ENCODE measurements at places on chromosomes 2 and 18.

GRCh38 chr18:69257861-69258458, 142.7 kb upstream of the DOK6 start:
- DNase-seq: no peak

DNA sequence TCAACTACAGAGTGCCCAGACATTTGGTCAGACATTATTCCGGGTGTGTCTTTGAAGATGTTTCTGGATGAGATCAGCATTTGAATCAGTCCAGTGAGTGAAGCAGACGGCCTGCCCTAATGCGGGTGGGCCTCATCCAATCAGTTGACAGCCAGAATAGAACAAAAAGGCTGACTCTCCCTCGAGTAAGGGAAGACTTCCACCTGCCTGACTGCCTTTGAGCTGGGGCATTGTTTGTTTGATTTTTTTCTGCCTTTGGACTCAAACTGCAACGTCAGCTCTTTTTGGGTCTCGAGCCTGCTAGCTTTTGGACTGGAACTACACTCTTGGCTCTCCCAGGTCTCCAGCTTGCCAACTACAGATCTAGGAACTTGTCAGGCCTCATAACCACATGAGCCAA, 111.7 kb upstream of the AGAP1 start:
- DNase-seq: no peak

DNA sequence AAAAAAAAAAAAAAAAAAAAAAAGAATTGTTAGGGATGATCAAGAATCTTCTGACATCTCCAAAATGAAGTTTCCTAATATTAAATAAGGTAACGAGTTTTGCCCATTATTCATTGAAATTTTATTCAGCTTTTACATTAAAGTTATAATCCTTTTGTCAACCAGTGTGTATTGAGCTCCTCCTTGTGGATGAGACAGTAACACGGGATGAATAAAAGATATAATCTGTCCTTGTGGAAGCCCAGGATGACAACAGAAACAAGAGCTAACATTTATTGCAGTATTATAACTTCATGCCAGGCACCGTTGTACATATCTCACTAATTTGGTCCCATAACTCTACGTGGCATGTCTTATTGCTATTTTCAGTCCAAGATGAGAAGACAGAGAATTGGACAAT, 33.4 kb upstream of the SERPINB7 start:
- no peak for DNase-seq

DNA sequence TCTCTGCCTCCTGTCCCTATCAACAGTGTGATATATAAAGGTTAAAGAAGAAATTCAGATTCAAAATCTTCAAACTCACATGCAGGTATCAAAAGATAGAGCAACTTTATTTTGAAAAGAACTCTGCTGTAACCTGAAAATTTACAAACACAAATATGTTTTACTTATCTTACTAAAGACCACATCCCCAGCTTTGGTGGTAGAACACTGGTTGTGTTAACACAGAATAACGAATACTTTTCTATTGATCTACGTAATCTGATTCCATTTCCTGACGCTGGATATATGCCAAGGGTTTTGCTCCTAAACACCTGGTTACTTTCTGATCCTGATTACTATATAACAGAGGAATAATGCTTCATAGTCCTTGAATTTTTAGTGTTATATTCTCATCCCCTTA, 23.1 kb upstream of the SLC39A10 start:
- DNase-seq: no peak

- DNase-seq: no peak
These were observed 39.7 kb upstream of the RAPH1 start for GRCh38 chr2:203574824-203575223.

DNA sequence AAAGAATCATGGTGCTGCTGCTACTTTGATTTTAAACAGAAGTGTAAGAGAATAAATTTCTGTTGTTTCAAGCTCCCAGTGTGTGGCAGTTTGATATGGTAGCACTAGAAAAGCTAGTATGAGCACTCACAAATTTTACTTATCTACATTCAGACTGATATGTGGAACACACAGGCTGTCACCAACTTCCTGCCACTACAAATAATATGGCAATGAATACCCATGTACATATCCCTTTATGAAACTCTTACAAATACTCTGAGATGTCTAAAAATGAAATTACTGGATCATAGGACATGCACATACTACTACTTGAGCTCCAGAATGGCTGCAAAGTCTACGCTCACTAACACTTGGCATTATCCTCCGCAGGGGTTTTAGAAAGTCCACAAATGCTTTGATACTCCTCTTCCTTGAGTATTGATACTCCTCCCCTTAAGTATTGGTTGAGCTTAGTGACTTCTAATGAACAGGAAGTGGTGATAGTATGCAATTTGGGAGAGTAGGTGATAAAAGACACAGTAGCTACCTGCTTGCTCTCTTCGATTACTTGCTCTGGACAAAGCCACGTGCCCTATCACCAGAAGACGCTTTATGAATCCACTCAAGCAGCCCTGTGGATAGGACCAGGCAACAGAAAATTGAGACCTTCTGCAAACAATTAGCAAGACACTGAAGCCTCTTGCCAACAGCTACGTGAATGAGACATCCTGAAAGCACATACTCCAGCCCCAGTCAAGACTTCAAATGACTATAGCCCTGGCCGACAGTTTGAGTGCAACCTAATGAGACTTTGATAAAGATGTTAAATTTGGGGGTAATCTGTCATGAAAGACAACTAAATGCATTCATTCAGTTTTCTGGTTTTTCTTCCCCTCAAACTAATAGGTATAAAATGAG, 35.4 kb downstream of the FBXO11 start:
- DNase-seq: no peak

- DNase-seq: no peak
These were observed 16.9 kb upstream of the CRACDL start for GRCh38 chr2:98952966-98953365.

- DNase-seq: no peak
These were observed 9.7 kb upstream of the EN1 start for GRCh38 chr2:118856978-118857676.

- DNase-seq: no peak
These were observed 85.3 kb downstream of the CDK15 start for GRCh38 chr2:201891676-201892075.

- DNase-seq: no peak
These were observed 337.9 kb upstream of the ACVR2A start for GRCh38 chr2:147506889-147507288.

- no peak for DNase-seq
These were observed 368.6 kb downstream of the GRB14 start for GRCh38 chr2:164252568-164253287.

DNA sequence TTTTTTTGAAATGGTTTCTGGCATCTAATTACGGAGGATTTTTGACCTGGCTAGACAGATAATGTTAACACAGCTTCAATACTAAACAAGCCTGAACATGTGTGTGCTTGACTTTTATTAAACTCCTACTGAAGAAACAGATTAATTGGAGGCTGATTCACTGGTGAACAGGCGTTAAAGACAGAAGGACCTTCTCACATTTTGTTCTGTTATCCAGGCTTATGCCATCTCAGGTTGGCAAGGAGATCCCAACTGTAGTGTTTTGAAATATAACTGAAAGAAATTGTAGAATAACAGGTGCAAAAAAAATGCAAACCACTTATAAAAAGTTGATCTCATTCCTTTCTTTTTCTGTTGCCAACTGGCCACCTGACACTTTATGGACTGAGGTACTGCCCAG, 269.6 kb downstream of the ARHGAP15 start:
- DNase-seq: no peak

DNA sequence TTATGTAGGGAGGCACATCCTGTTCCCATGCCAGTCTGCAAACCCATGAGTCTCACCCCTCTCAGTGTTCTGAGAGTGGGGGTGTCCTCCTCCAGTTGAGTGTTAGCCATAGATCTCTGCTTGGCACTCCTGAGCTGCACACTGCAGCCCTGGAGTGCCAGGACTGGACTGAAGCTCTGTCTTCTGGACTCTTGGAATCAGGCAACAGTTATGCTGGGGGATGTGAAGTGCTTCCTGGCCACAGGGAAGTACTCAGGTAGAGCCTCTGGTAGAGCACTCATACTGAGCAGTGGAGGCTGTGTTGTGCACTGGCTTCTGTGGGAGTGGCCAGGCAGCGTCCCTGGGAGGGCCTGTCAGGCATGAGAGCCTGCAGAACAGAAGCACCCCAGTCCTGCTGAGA, 43.0 kb downstream of the SERPINB7 start:
- DNase-seq: no peak

- no peak for DNase-seq
These were observed 370.4 kb downstream of the SOCS6 start for GRCh38 chr18:70659036-70659925.
